ENCODE measurements at places on chromosomes 13 and 19. TPM values are rescaled to one million over a fixed set of nuclear protein-coding genes. Genes with fewer than 3 reads are reported as not detected.

Gene ZNF681
- 10.2 TPM for total RNA-seq

Gene SLC7A10
- not detected for total RNA-seq

Gene KISS1R
- not detected for total RNA-seq

Gene SLC25A41
- not detected for total RNA-seq

Gene PLK5
- total RNA-seq: not detected

Measured in GM23248 (cell line).